ENCODE measurements at places on chromosomes 5 and 9.

DNA sequence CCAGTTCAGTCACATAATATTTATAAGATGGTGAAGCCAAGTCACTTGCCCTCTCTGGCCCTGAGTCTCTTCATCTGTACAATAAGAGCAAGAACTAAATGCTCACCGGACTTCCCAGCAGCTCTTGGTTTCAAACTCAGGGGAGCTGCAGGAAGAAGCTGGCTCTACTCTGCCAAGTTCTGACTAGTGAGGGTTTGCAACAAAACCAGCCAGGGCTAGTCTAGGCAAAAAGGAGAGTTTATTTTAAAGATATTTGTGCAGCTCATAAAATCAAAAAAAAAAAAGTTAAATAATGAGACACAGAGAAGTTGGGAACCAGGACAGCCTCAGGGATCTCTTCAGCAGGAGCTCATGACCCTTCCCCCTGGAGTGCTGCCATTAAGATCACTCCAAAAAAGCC, 107.3 kb downstream of the DOCK2 start:
- H3K4me3 ChIP-seq, result no peak overlapping the region
- no peak overlapping the region for H3K27ac ChIP-seq
- H3K36me3 ChIP-seq, result no peaks in the 10 kb centered on the region
- no peaks in the 10 kb centered on the region for H3K27me3 ChIP-seq
- no peaks in the 10 kb centered on the region for H3K4me1 ChIP-seq
- DNase-seq, result no peak

- no peaks in the 10 kb centered on the region for H3K36me3 ChIP-seq
- H3K27me3 ChIP-seq, result no peaks in the 10 kb centered on the region
- no peak overlapping the region for H3K4me3 ChIP-seq
- H3K27ac ChIP-seq, result peak overlapping the region; percentile 44
- no peak for DNase-seq
Observed at GRCh38 chr9:108996643-108997042, 16.7 kb downstream of the CTNNAL1 start.

DNA sequence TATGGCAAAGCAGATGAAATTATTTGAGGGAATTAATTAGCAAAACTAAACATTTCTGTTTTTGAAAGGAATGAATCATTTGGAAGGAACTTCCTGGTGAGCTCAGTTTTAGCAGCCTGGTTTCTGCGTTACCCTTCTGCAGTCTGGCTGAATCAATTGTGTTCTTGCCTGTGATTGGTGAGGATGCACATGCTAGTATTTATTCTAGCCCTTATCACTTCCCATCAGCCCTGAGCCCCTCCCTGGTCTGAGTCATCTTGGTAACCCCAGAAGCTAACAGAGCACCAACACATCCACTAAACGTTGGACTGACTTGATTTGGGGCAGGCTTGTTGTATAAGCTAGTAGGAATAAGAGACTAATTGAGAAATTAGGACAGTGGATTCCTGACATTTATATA, 6.6 kb downstream of the TJP2 start:
- H3K4me3 ChIP-seq, result no peak overlapping the region
- DNase-seq, result no peak
- peak overlapping the region; percentile 56 for H3K27ac ChIP-seq
- no peaks in the 10 kb centered on the region for H3K27me3 ChIP-seq

DNA sequence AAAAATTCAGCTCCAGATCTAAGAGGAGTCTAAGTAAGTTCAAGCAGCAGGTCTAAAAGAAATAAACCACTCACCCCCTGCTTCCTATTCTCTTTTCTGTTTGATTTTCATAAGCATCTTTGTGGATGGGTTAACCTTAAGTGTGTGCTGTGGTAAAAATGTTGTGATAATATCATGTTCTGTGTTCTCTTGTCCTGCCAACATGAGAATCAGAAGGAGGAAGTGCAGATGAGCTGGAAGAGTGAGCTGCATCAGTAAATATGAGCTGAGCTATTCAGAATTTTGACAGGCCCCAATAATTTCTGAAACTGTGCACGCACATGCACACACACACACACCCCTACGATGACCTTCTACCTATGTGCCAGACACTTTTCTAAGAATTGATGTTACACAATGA, 186.5 kb upstream of the ANKRD55 start:
- H3K27ac ChIP-seq, result no peak overlapping the region
- DNase-seq, result no peak
- no peaks in the 10 kb centered on the region for H3K36me3 ChIP-seq
- H3K4me3 ChIP-seq, result no peak overlapping the region
- peaks cover 5% of the 10 kb centered on the region for H3K4me1 ChIP-seq

- peaks cover 68% of the 10 kb centered on the region for H3K4me1 ChIP-seq
- peaks cover 23% of the 10 kb centered on the region for H3K36me3 ChIP-seq
- H3K27me3 ChIP-seq, result no peaks in the 10 kb centered on the region
- no peak for DNase-seq
- H3K27ac ChIP-seq, result peak overlapping the region; percentile 84
Observed at GRCh38 chr9:127763918-127764384, 14.5 kb downstream of the SH2D3C start.

GRCh38 chr9:136489731-136490130, 6.9 kb upstream of the SEC16A start:
- no peaks in the 10 kb centered on the region for H3K27me3 ChIP-seq
- H3K27ac ChIP-seq, result no peak overlapping the region
- no peaks in the 10 kb centered on the region for H3K36me3 ChIP-seq
- no peak overlapping the region for H3K4me3 ChIP-seq

DNA sequence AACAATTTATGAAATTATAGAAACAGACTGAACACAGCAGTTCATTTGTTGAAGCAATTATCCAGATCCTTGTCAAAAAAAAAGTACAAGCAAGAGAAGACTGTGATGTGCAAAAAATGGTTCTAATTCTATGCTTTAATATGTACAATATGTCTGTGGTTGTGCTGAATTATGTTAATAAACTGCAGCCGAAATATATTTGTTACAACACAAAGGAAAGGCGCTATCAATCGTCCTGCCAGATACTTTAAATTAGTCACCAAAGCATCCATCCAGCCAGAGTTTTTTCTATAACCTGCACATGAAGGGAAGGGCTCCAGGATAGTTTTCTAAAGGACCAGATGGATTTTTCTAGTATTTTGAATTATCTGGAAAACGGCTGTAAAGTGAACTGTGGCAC, 259.5 kb downstream of the BNC2 start:
- H3K4me1 ChIP-seq, result no peaks in the 10 kb centered on the region
- no peak overlapping the region for H3K4me3 ChIP-seq
- no peaks in the 10 kb centered on the region for H3K27me3 ChIP-seq
- no peak for DNase-seq
- H3K36me3 ChIP-seq, result no peaks in the 10 kb centered on the region
- no peak overlapping the region for H3K27ac ChIP-seq
